ENCODE measurements at places on chromosomes 13 and 19.

DNA sequence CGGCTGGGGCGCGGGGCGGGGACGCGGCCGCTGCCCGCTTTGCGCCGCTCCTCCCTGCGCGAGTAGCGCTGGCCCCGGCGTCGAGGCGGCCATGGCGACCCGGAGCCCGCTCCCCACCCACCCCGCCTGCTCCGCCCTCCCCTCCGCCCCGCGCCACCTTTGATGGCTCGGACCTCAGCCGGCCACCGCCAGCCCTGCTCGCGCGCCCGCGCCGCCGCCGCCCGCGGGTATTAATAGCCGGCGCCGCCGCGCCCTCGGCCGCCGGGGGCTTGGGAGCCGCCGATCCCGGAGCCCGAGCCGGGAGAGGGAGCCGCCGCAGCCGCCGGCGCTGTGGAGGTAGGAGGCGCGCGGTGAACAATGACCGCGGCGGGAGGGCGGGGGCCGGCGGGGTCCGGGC lies 261 bp downstream of the FARP1 start:
- DNase-seq = no peak

DNA sequence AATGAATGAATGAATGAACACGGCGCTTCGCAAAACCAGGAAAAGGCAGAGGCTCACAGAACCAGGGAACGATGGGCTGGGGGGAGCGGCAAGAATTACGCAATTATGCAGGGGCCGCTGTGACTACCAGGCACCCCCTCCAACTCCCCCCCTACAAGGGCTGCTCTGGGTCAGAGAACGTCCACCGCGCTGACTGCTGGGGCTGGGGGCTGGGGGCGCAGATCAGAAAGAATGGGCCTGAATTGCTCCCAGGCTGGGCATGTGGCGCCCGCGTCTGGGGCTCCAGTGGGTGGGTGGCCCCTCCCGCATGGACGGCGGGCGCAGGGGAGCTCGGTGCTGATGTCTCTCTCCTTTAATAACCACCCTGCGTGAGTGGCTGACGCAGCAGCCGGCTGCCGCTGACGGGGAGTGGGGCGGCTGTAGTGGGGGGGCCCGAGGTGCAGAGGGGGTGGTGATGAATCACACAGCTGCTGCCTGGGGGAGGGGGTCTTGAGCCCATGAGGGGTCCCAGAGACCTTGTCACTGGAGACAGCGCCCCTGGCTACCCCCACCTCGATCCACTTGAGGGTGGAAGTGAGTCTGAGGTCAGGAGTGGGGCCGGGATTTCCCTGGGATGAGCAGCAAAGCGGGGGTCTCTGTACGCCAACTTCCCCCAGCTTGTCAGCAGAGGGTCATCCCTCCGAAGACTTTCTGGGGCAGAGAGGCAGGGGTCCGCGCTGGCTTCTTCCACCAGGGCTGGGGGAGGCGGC lies 1.5 kb upstream of the CIRBP start:
- DNase-seq = peak; percentile 25

DNA sequence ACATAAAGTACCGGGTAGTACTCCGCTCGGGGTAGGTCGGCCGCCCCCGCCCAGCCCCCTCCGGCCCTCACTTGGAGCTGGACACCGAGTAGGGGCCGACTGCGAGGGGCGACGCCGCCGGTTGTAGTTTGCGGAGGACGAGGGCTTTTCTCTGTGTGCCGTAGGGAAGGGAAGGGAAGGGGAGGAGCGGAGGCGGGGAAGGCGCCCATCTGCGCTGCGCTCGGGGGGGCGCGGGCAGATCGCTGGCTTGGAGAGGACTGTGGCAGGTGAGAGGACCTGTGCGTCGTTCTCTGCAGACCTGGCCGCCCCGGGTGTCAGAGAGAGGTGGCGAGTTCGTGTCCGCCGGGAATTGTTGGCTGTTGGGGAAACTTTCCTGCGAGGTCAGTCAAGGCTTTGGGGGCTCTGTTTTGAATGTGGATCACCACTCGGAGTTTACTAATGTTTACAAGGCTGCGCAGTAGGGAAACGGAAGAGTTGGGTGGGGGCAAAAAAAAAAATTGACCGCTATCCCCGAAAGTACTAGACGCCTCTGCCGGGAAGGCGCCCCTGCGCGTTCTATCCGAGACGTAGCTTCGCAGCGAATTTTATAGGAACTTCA lies 1.4 kb downstream of the ING1 start:
- no peak for DNase-seq

DNA sequence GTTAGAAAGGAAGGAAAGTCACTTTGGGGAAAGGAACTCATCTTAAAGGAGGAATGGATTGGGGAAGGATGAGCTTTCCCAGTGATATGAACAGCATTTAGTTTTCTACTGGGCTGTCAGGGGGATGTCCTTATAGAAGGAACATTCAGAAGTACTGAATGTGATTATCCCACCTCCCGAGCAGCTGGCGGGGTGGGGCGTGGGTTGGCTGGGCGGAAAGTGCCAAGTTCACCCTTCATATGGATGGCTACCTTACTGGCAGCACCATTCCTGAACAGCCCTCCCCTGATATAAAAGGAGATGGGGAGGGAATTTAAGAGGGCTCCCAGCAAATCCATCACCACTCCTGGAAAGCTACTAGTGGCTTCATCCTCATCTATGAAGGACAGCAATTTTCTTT lies 190.7 kb downstream of the DNAJC15 start:
- no peak for DNase-seq

GRCh38 chr19:4902796-4903195 lies at the start of gene ARRDC5:
Gene ARRDC5 (minus strand): TSS chr19:4902896. CDS start chr19:4902825, 71 bp downstream.
- DNase-seq = no peak

DNA sequence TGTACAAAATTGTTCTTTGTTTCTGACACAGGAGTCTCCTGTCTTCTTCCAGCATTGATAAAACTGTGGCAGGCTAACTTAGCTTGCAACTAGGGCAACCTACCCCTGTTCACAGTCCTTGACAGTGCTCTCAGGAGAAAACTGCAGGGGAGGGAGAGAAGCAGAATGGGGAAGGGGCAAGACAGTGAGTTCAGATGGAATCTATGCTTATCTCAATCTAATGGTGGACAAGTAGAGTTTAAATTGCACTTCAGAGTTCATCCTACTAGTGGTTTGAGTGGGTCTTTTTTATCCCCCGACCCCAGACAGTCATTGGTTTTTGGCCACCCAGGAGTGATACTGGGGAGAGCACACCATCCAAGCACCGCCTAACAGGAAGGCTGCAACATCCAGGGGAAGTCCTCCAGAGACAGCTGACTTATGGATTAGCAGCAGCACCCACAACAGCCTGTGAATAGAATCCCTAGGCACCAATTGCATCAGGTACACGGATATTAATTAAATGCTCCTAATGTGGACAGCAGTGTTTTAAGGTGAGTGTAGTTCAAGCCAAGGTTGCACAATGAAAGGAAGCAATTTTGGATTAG lies 236.6 kb downstream of the NHLRC3 start:
- DNase-seq = no peak

DNA sequence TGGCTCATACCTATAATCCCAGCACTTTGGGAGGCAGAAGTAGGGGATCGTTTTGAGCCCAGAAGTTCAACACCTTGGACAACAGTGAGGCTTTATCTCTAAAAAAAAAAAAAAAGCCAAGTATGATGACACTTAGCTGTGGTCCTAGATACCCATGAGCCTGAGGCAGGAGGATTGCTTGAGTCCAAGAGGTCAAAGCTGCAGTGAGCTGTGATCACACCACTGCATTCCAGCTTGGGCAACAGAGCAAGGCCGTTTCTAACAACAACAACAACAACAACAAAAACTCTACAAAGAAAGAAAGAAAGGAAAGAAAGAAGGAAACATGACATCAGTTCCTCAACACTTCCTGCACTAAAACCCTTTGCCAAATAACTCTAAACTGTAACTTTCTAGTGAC lies 265.1 kb upstream of the DACH1 start:
- DNase-seq = no peak

DNA sequence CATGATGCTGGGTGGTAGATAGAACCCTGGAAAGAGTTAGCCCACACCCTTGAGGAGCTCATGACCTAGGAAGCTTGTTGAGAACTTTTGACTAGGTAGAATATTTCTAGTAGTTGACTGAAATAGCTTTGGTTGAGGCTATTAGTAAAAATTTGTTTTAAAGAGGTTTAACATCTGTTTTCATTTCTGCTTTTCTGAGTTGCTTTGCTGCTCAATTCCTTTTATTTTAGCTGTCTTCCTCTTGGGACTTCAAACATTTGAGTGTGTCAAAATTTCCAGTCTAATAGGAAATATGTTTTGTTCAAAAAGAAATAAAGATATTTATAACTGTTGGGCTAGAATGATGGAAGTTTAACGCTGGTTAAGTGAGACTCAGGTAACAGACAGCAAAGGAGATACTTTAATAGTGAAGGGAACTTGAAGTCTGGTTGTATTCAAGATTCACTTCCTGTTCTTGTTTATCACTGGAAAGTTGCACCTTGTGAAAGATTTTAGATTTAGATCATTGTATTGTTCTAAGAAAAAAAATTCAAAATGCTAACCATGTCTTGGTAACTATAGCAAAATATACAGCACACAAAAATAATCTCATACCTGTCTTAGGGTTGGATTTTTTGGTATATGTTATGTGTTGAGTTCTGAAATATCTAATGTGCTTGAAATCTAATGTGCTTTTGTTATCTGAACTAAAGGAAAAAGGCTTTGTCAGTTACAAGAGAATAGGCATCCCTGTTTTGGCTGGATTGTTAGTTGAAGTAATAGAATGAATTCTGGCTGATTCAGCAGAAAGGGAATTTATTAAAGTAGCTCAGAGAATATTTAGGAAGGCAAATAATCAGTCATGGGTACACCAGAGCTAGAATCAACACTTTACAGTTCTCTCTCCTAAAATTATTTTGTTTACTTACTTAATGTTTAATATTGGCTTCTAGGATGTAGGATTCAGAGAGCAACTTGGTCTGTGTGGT lies 24.4 kb upstream of the GPR18 start:
- no peak for DNase-seq

DNA sequence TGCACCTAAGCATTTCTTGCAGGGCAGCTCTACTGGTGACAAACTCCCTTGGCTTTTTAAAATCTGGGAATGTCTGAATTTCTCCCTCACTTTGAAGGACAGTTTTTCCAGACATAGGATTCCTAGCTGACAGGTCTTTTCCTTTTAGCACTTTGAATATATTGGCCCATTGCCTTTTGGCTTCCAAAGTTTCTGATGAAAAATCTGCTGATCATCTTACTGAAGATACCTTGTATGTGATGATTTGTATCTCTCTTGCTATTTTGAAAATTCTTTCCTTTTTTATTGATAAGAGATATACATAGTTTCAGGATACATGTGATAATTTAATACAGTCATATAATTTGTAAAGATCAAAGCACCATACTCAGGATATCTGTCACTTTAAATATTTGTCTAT lies 211.1 kb downstream of the ZIC5 start:
- no peak for DNase-seq

- DNase-seq = no peak
Observed at GRCh38 chr13:106649495-106649894, 81.6 kb upstream of the ARGLU1 start.

- no peak for DNase-seq
Observed at GRCh38 chr13:65529541-65529940, 1700.6 kb downstream of the PCDH9 start.

DNA sequence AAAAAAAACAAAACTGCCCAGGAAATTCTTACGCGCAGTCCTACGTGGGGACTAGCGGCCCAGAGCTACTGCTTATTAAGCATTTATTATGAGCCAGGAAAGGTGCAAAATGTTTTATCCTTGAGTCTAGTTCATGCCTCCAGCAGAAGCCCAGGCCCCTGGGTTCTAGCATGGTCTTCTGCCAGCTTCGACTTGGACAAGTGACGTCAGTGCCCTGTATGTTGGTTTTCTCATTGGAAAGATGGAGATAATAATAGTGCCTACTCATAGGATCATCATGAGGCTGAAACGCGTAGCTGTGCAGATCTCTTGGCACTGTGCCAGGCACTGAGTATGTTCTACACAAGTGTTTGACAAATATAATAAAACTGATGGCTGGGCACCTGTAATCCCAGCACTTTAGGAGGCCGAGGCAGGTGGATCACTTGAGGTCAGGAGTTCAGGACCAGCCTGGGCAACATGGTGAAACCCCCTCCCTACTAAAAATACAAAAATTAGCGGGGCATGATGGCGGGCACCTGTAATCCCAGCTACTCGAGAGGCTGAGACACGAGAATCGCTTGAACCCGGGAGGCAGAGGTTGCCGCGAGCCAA lies 12.4 kb upstream of the SULT2B1 start:
- DNase-seq = peak; percentile 75

GRCh38 chr13:41780715-41781706 lies 179.9 kb downstream of the VWA8 start:
- DNase-seq = peak; percentile 77

DNA sequence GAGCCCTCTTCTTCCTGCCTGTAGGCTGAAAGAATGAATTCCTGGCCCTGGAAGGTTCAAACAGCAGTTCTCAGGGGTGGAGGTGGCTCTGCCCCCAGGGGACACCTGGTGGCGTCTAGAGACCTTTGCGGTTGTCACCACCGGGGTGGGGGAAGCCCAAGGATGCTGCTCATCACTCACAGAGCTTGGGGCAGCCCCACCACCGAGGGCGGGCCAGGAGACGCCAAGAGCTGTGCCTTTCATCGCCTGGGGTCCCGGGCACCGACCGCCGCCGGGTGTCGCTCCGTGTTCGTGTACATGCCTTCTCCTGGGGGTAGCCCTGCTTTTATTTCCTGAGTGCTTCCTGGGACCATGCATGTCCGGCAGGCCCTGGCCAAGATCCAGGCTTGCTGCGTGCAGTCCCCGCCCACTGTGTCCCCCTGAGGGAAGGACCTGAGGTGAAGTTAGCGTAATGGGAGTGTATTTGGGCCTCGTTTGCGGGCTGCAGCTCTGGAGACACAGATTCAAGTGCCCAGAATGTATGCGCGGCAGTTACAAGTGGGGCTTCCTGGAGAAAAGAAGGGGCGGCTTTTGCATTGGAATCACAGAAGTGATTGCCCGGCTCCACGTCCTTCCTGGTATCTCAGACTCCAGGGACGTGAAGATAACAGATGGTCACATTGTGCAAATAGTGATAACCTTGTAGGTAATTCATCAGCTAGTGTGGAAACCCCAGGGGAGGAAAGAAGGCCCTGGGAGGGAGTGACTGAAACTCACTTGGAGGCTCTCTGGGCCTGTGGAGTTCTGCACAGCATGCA lies 7.8 kb downstream of the DOT1L start:
- no peak for DNase-seq

- no peak for DNase-seq
Observed at GRCh38 chr19:4548238-4548584, 8.4 kb upstream of the LRG1 start.

All from HFFc6 (cell line).